Suppressor macrophage treated with lipopolysaccharide for 1 hour (primary cell): ENCODE measurements at places on chromosomes 6 and 20.

GRCh38 chr6:92708270-92708669, 711.1 kb downstream of the EPHA7 start:
- no peak for DNase-seq

GRCh38 chr20:44212792-44213191, 2.2 kb upstream of the OSER1 start:
- no peak for DNase-seq

DNA sequence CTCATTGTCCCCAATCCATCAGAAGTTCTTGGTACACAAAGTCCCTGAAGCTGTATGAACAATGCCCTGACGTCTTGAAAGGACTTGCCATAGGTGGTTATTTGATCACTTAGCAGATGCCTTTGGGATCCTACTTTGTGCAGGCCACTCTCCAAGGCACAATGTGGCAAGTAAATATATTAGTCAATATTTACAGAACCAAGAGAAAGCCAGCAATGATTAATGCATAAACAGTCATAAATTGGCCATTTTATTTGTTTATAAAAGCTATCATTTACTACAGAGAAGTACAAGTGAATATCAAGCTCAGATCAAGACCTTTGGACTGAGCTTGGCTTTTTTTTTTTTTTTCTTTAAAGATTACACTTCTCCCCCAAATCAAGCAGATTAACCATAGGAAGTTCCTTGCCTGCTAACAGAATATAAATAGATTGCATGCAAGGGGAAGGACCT, 161.8 kb downstream of the MTHFD1L start:
- DNase-seq = no peak

DNA sequence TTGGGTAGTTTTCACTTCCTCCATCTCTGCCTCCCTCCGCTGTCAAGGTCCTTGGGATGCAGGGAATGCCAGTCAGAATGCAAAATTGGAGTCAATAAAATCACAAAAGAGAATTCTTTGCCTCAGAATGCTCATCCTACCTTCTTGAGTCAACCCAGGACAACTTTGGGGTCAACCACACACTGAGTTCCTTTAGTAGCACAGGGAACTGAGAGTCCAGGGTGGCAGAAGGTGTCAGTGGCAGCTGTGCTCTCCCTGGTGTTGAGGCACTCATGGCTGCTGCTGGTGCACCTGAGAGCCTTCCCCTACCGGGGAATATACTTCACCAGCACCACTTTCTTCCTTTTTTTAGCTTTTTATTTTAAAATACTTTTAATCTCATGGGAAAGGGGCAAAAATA, 829 bp upstream of the NOTCH4 start:
- DNase-seq = no peak

GRCh38 chr6:33850869-33851541, 47.2 kb upstream of the MLN start:
- DNase-seq = no peak

- peak; percentile 27 for DNase-seq
Observed at GRCh38 chr6:42960243-42961019, at the start of gene GNMT. GNMT (plus strand) TSS chr6:42960754; CDS start chr6:42960768, 14 bp downstream.

DNA sequence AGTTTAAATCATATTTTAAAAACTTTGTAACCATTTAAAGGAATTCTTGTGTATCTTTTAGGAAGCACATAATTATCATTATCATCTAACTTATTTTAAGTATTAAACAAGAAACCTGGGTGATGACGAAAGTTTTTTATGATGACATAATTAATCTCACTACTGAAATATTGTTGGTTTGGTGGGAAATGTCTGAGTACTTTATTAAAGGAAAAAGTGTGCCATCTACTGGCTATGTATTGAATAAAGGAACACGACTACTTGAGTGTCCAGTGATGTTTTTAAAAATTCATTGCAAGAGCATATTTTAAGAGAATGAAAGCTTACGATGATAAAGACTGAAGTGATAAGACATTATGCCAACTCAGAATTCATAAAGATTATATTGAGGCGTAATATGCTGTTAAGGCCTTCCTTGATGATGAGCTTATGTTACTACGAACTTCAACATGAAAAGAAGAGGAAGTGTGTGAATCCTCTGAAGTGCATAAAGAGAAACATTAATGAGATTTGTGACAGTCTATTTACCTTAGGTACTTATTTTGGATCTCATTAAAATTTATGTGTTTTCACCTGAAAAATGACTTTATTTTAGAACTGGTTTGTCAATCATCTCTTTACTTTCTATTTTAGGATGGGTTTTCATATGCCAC, 12.0 kb upstream of the TRMT11 start:
- DNase-seq = peak; percentile 86

- DNase-seq = no peak
Observed at GRCh38 chr6:79872303-79872702, 75.0 kb downstream of the ELOVL4 start.

GRCh38 chr6:113306552-113307145, 550.5 kb upstream of the MARCKS start:
- DNase-seq = peak; percentile 73

GRCh38 chr6:116286773-116287358, 7.1 kb upstream of the TSPYL1 start:
- peak; percentile 15 for DNase-seq
